GM19239 (cell line): ENCODE measurements at places on chromosomes 11 and 22.

- no peak for DNase-seq
Measured at GRCh38 chr22:37165940-37166674, 16.4 kb upstream of the IL2RB start.

- DNase-seq, result no peak
Measured at GRCh38 chr11:60838132-60838531, 3.8 kb upstream of the CCDC86 start.

DNA sequence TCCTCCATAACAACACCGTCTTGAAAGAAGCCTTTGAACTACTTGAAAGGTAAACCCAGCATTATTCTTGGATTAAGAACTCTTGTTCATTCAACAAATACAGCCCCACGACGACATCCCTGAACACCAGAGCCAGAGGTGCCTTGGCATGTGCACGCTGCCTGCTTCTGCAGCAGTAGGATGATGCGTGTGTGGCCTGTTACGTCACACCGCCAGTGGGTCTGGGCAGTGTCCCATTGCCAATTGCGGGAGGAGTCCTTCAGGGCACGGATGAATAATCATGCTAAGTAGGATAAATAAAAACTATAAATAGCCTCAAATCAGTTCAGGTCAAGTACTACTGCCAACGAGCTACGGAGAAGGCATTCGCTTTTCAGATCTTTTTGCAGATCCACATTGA is 380.5 kb downstream of the SHANK2 start:
- DNase-seq, result no peak

DNA sequence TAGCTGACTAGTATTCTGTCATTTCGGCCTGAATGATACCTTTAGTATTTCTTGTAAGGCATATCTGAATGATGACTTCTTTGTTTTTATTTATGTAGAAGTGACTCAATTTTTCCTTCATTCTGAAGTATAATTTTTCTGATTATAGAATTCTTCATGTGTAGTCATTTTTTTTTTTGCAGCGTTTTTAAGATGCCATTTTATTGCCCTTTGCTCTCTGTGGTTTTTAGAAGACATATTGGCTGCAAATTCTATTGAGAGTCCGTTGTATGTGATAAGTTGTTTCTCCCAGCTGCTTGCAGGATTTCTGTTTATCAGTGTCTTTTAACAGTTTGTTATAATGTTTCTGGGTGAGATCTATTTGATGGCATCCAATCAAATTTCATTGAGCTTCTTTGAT is 1224.8 kb downstream of the JRKL start:
- DNase-seq, result no peak

GRCh38 chr11:67050139-67050538 is 6.5 kb upstream of the RHOD start:
- no peak for DNase-seq

- DNase-seq, result no peak
Measured at GRCh38 chr11:88301488-88302140, 35.9 kb downstream of the CTSC start.

DNA sequence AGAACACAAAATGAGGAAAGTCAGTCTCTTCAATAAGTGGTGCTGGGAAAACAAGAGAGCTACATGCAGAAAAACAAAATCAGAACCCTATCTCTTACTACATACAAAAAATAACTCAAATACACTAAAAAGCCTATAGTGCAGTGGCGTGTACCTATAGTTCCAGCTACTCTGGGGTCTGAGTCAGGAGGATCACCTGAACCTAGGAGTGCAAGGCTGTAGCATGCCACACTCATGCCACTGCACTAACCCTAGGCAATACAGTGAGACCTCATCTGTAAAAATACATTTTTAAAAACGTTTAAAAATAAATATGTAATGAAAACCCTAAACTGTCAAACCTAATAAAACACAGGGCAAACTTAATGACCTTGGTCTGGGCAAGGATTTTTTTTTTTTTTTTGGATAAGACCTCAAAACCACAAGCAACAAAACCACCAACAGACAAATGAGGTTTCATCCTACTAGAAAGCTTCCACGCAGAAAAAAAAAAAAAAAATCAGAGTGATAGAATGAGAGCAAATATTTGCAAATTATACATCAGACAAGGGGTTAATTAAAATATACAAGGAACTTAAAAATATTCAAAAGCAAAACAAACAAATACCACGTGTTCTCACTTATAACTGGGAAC is 35.2 kb downstream of the XKR3 start:
- DNase-seq, result no peak

DNA sequence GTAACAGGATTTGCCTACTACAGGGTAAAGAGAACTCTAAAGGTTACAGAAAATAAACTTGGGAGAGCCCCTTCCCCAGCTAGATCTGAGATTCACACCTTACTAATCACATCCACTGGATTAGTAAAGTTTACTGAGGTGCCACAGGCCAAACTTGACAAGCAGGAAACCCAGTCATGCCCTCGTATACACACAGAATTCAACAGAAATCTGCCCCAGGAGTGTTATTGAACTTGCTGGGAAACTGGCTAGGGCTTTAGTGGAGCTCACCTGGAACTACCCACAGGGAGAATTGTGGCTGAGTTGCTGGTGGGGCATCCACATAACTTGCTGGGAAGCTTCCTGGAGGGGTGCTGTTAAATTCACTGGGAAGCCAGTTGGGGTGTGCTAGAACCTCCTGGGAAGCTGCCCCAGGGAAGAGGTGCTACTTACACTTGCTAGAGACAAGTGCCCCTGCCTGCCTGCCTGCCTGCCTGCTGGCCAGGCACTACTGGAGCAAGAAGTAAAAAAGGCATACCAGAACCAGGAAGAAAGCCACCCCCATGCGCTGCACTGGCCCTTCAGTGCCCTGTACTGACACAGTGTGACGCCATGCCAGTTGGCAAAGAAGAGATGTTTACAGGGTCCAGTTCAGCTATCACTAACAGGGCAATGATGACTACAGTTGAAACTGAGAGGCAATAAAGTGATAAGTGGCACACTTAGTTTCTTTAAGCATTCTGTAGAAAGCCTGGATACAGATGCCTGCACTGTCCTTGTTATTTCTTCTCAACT is 106.5 kb downstream of the ALX4 start:
- DNase-seq, result no peak

DNA sequence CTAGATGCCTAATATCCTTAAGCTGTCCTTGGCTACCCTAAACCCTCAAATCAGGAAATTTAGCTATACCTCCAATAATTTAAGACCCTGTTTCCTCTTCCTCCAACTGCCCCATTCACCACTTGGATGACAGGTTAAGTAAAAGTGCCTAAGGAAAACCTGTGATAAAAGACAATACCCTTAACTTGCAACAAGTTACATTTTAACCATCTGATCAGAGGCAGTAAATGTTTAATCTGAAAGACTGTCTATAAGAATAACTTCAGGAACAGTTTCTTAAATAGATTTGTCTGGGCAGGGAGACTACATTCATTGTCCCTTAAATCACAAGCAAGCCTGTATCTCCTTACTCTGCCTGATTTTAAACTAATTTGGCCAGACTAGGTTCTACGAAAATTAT is 129.1 kb downstream of the APOL5 start:
- no peak for DNase-seq

DNA sequence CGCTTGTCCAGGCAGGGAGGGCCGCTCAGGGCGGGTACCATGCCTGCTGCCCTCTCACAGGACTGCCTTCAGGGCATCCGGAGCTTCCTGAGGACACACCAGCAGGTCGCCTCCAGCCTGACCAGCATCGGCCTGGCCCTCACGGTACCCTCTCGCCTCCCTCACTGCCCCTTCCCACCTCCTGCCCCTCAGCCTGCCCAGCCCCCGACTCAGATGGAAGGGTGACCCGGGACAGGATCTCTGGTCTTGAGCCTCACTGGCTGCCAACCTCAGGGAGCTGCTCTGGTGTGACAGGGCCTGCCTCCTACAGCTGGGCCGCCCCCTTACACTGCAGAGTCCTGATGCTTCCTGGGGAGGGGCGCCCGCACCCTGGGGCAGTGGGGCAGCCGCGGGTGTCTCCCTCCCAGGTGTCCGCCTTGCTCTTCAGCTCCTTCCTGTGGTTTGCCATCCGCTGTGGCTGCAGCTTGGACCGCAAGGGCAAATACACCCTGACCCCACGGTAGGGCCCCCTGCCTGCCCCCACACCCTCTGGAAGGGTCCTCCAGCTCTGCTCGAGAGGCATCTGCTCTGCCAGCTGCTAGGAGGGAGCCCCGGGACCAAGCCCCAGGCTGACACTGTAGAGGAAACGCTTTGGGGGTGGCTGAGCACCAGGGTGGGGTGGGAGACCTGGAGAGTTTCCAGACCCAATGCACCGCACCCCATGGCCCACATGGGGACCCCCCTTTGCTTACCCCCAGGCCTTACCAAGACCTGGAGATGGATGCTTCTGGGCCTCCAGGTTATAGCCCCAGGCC is 14.6 kb downstream of the TSPAN32 start:
- DNase-seq, result no peak

GRCh38 chr11:58286249-58286648 is 18.2 kb upstream of the OR10W1 start:
- DNase-seq, result peak; percentile 16

DNA sequence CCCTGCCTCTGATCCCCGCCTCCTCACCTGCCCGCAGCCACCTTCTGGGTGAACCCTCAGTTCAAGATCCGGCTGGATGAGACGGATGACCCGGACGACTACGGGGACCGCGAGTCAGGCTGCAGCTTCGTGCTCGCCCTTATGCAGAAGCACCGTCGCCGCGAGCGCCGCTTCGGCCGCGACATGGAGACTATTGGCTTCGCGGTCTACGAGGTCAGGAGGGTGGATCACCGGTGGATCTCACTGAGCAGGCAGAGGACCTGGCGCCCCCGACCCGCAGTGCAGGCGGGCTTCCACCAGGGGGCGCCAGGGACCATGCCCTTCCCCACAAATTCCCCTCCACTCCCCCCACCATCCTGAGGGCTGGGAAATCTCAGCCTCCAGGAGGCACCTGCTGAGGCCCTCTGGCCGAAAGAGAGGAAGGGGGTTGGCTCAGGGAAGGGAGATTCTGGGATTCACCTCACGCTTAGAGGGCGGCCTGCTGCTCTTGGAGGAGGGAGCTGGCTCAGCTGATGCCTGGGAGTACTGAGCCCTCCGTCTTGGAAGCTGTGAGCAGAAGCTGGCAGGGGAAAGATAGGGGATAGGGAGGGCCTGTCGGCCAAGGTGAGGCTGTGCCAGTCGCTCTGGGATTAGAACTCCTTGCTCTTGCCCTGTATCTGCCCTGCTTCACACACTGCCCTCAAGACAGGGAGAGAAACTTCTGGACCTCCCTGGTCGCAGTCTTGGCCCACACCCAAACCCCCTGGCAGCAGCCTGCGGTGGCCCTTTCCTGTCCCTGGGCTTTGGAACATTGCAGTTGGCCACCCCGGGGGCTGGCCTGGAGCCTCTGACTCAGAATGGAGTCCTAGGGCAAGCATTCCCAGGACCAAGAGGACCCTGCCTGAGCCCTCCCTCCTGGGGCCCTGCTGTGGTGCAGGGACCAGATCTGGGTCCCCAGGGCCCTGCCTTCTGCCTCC is 23.2 kb downstream of the CAPN1 start:
- DNase-seq, result peak; percentile 71

DNA sequence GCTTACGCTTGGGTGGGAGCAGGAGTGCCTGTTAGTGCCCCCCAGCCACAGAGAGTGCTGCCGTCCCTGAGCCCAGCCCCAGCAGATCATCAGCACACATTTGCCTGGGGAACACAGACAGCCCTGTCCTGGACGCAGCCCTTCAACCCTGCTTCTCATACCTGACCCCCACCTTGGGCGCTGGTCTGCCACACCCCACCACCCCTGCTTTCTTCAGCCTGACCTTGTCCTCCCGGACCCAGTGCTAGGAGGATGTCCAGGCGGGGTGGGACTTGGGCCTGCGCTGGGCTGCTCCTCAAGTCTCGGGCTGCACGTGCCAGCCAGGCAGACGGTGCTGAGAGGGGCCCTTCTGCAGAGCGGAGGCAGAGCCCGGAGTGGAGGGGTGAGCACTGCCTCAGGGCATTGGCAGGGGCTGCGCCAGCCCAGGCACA is 119.2 kb downstream of the KCNQ1OT1 start:
- DNase-seq, result no peak

DNA sequence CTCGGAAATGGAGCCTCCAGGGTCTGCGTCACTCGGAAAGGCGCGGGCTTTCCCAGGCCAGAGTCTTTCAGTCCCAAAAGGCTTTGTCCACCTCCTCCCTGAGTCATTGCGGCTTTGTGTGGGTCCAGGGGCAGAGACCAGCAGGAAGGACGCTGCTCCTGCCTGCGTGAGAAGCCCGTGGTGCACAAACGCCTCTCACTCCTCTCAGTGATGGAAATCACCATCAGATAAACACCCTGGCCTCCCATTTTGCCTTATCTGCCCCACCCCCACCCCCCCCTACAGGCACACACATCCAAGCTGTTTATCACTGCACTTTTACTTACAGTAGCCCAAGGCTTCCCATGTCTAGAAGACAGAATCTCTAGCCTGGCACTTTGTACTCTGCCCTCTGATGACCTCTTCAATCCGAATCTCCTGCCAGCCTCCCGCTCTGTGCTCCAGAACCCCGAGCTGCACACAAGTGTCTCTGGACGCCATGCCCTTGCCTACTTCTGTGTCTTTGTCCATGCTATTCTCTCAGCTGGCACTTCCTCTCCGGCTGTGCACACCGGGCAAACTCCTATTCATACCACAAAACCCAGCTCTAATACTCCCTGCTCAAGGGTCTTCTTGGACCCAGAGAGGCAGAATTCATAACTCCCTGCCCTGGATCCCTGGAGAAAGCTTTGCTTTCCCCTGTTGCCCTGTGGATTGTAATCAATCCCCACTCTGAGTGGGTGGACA is 954.6 kb downstream of the TBC1D22A start:
- no peak for DNase-seq

- DNase-seq, result no peak
Measured at GRCh38 chr11:69385832-69386427, 92.0 kb downstream of the MYEOV start.

- DNase-seq, result no peak
Measured at GRCh38 chr11:2902784-2903671, 17.5 kb upstream of the CDKN1C start.

- no peak for DNase-seq
Measured at GRCh38 chr22:47619631-47620030, 857.2 kb downstream of the TBC1D22A start.

DNA sequence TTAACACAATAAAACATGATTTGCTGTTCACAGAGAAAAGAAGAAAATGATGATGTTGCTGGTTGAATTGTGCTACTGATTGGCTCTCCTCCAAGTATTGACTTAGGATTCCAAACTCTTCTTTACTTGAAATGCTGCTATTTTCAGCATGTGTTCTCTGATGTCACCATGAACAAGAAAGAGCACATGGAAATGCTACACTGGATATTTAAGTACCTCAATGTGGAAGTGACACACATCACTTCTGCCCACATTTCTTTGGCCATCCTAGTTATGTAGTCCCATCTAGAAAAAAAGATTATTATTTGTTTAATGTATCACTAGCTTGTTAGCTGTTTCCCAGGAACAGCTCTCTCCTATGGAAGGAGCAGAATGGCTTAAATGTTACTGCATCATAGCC is 27.2 kb downstream of the OR52B2 start:
- no peak for DNase-seq
